ENCODE measurements at places on chromosomes 11 and 22. TPM values are rescaled to one million over a fixed set of nuclear protein-coding genes. Genes with fewer than 3 reads are reported as not detected.

EHD1 gene
- total RNA-seq, result 27.1 TPM

B3GAT1 gene
- total RNA-seq, result 0.79 TPM

MUC5B gene
- 0.30 TPM for total RNA-seq

ADAMTS8 gene
- total RNA-seq, result 1.8 TPM

OR8G1 gene
- total RNA-seq, result not detected

ISX gene
- not detected for total RNA-seq

SLC6A5 gene
- not detected for total RNA-seq

UPB1 gene
- total RNA-seq, result 0.39 TPM

KRTAP5-9 gene
- total RNA-seq, result not detected

OR4C3 gene
- total RNA-seq, result not detected

- DNase-seq, result no peak
Observed at GRCh38 chr11:124814739-124815138, 14.5 kb upstream of the MSANTD2 start.

GRCh38 chr11:90803831-90804230 is 581.0 kb upstream of the CHORDC1 start:
- DNase-seq, result no peak

DNA sequence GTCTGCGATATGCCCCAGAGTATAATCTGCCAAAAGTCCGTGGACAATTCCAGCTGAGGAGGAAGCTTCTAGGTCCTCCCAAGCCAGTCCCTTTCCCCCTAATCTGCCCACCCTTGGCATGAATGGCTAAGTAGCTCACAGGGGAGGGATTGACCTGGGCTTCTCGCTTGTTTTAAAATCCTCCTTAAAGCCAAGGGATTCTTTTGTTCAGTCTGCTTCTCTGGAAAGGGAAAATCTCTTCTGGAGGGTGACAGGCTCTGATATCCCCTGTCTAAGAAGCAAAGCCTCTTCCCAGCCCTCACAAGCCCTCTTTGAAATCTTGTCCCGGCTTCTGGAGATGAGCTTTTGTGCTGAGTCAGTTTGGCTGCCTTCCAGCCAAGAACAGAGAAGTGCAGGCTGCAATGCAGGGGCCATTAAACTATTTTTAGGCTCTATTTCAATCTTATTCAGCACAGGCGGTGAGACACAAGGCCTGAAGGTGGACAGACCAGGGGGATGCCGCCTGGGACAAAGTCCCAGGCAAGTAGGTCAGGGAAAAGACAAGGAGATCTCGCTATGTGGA is 23.9 kb downstream of the NEFH start:
- DNase-seq, result no peak

DNA sequence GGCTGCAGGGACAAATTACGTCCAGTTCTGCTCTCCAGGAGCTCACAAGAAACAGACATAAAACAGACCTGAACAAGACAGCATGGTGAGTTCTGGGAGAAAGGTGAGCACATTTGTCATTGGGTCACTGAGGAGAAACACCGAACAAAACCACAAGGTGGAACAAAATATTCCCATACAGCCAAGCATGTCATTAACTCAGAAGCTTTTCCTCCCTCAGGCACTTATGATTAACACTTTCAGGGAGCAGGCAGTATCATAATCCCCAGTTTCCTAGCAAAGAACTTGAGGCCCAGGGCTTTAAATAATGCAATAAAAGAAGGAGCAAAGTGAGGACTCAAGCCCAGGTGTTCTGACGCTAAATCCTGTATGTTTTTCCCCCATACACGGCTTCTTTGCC is 43.0 kb downstream of the P4HA3 start:
- no peak for DNase-seq

DNA sequence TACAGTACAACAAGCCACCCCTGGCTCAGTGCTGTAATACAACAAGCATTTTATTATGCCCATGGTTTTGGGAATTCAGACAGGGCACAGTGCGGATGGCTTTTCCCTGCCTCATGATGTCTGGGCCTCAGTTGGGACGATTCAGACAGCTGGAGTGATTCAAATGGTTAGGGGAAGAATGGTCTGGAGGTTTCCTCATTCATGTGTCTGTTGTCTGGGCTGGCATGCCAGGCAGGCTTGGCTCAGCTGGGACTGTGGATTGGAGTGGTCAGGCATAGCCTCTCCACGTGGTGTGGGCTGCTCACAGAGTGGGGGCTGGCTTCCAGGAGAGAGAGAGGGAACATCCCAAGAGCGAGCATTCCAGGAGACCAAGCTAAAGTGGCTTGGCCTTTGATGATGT is 164.4 kb downstream of the C11orf91 start:
- DNase-seq, result no peak

- no peak for DNase-seq
Observed at GRCh38 chr11:128367573-128367972, 219.8 kb downstream of the ETS1 start.

DNA sequence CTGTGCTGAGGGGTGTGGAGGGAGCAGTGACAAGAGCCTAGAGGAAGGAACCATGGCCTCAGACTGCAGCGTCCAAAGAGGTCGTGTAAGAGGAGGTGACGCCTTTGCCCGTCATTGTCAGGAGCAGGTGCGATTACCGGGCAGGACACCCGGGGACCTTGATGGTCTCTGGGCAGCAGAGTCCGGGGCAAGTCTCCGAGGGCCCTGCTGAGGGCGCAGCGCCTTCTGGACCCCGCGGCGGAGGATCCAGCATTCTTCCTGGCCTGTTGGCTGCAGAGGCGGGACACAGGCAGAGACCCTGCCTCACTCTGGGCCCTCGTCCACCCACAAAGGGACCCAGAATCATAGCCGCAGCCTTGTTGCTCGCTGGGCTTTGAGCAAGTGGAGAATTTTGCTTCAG is 1168.8 kb downstream of the BRD1 start:
- no peak for DNase-seq

DNA sequence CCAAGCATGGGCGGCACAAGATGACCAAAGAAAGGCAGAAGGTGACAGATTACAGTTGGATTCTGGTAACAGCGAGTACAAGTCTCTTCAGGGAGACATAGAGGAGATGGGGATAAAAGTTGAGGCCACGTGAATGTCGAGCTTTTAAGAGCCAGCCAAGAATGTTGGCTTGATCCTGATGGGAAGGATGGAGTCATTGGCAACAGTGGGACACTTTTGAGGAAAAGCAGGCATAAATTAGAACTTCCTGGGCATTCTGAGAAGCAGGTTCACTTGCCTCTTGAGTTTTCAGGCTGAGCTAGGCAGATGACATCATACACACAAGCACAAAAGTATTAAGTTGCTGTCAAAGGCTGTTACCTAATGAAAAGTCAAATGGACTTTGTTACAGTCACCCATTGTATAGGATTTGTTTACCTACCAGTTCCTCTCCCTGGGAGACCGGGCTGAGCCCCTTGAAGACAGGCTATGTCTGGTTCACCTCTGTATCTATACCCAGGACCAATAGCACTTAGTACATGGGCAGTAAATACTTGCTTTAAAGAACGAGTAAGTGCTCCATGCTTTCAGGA is 41.1 kb downstream of the TNRC6B start:
- DNase-seq, result no peak

DNA sequence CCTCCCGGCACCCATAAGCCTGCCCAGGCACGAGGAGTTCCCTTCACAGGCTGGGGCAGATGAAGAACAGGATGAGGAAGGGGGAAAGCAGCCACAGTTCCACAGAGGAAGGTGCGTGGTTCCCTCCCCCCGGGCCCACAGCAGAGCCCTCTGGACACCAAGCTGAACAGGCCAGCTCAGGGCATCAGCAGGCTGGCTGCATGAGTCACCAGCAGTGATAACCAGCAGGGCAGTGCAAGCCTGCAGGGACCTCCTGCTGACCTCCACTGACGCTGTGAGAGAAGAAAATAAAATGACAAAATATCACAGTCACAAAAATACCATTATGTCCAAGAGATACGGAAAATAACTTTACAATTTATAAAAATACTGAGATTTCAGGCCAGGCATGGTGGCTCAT is 11.5 kb downstream of the RTL6 start:
- no peak for DNase-seq

- DNase-seq, result no peak
Observed at GRCh38 chr11:28231475-28231874, 123.3 kb downstream of the METTL15 start.

- DNase-seq, result no peak
Observed at GRCh38 chr11:117978991-117979390, 7.2 kb upstream of the IL10RA start.

DNA sequence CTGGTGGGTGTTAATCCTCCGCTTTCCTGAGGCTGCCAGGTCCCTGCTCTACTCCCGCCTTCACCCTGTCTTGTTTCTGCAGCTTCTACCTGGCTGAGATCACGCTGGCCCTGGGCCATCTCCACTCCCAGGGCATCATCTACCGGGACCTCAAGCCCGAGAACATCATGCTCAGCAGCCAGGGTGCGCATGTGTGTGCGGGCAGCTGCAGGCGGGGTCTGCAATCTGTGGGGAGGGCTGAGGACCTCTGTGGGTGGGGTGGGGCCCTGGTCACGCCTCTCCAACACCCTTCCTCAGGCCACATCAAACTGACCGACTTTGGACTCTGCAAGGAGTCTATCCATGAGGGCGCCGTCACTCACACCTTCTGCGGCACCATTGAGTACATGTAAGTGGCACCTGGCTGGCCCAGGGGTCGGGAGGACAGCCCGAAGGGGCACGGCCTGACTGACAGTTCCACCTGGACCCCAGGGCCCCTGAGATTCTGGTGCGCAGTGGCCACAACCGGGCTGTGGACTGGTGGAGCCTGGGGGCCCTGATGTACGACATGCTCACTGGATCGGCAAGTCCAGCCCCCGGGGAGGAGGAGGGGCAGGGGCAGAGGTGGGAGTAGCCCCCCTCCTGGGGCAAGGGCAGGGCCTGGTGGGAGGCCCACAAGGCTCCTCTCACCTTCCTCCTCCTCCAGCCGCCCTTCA is 4.5 kb downstream of the RPS6KB2 start:
- DNase-seq, result no peak

- DNase-seq, result no peak
Observed at GRCh38 chr11:111665777-111666176, 63.5 kb downstream of the SIK2 start.

- DNase-seq, result no peak
Observed at GRCh38 chr11:73983741-73984538, 1.3 kb upstream of the UCP2 start.

- no peak for DNase-seq
Observed at GRCh38 chr22:44577391-44578109, 79.5 kb upstream of the RTL6 start.

Measured in skin of body (tissue), 3 donors.